Cardiac septum (tissue), 1 donor: ENCODE measurements at places on chromosomes 1 and 21. TPM values are rescaled to one million over a fixed set of nuclear protein-coding genes. Genes with fewer than 3 reads are reported as not detected.

EEIG2 gene
- 7.3 TPM for total RNA-seq

SLAMF7 gene
- 1.2 TPM for total RNA-seq

OR2L5 gene
- not detected for total RNA-seq

NCAM2 gene
- 2.8 TPM for total RNA-seq

PIGR gene
- total RNA-seq: 0.22 TPM

NAXE gene
- 91.4 TPM for total RNA-seq

LRRIQ3 gene
- total RNA-seq: 0.43 TPM

SLC19A1 gene
- total RNA-seq: 2.7 TPM

- DNase-seq: no peak
Observed at GRCh38 chr1:96290033-96290432, 431.6 kb upstream of the PTBP2 start.

DNA sequence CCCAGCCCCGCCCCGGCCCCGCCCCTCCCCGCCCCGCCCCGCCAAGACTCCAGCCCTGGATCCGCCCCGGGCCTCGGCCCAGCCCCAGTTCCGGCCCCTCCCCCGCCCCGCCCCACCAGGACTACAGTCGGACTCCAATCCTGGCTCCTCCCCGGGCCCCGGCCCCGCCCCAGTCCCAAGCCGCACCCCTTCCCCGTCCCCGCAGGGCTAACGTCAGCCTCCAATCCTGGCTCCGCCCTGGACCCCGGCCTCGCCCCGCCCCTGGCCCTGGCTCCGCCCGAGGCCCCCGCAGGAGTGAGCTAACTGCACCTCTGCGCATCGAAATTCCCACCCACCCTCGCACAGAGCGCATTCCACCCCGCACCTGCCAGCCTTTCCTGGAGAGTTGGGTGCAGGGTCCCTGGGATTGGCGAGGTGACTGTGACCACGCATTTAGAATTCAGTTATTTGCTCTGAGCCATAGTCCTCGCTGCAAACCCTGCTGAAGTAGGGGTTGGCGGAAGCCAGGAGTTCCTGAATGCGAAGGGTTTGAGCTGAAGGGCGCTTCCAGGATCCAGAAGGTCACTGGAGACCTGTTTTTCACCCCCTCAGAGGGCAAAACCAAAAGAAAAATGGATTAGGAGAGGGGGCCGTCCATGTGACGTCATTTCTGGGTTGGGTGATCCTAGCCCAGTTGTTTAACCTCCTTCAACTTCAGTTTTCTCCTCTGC lies 588 bp upstream of the IGSF8 start:
- DNase-seq: peak; percentile 99

DNA sequence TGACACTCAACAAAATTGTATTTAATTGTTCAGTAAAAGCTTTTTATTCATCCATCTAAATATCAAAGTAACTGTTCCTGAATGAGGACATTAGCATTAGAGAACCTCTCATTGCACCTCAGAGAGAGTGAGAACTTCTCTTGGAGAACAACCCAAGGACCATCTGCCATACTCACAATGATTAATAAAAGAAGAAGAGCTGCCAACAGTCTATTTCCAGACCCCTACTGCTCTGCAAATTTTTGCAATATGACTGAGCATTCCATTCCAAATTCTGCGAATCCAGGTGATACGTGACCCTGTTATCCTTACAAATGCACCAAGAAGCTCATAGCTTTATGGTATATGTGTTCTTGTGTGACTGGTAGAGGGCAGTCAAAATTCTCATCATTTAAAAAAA lies 422.5 kb downstream of the NEGR1 start:
- DNase-seq: no peak

GRCh38 chr1:20095564-20096434 lies 23.5 kb downstream of the PLA2G2D start:
- DNase-seq: no peak

GRCh38 chr1:115641762-115642167 lies at the start of gene VANGL1:
TSS of gene VANGL1 (plus strand) at chr1:115641970. CDS start at chr1:115651414, 9,444 bp downstream.
- DNase-seq: no peak

GRCh38 chr1:107195476-107195875 lies 54.6 kb downstream of the NTNG1 start:
- DNase-seq: no peak

DNA sequence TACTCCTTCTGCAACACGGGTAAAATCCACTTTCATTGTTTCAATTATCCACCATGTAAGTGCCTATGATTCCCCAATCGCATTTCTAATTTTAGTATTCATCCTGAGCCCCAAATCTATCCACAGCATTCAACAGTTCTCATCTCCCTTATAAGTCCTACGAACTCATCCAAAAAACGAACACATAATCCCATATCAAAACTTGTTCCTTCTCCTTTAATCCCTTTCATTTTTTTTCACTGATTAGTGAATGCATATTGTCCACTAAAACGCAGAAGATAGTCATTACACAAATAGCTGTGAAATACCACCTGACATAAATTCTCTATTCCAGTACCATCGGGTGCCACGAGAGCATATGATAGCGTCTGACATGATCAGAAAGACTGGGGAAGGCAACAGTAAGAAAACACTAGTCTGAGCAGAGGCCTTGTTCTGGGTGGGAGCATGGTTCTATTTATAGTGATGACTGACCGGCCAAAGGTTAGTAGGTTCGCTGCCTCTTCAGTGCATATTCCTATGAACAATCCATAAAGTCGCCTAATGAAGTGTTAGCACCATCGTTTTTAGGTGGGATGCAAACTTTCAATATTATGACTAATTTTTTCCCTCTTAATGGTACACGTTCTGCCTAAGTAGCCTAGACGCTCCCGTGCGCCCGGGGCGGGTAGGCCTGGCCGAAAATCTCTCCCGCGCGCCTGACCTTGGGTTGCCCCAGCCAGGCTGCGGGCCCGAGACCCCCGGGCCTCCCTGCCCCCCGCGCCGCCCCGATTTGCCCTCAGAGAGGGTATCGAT lies 648 bp downstream of the ATP5PF start:
- peak; percentile 77 for DNase-seq

DNA sequence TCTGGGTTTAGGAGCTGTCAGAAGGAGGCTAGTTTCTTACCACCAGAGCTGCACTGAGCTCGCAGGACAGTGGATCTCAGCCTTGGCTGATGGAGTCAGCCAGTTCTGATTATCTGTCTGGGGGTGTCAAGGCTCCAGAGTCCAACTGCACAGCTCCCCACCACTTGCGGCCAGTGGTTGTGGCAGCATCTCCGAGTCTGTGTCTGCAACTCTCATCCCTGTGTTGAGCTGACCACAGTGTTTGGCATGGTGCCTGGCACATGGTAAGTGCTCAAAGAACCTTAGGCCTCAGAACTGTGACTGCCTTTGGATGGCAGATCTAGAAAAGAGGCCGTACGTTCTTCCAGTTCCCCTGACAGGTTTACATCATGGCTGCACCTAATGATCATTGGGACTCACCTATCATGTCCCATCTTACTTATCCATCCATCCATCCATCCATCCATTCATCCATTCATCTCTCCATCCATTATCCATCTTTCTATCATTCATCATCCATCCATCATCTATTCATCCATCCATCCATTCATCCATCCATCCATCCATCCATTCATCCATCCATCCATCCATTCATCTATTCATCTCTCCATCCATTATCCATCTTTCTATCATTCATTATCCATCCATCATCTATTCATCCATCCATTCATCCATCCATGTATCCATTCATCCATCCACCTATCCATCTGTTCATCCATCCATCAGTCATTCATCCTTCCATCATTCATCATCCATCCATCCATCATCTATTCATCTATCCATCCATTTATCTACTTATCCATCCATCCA lies 114.5 kb downstream of the CRYAA start:
- peak; percentile 55 for DNase-seq
